Suppressor macrophage (primary cell): ENCODE measurements at places on chromosomes 6 and 20.

GRCh38 chr20:36465109-36466080, 75.9 kb upstream of the MYL9 start:
- DNase-seq: peak; percentile 71

DNA sequence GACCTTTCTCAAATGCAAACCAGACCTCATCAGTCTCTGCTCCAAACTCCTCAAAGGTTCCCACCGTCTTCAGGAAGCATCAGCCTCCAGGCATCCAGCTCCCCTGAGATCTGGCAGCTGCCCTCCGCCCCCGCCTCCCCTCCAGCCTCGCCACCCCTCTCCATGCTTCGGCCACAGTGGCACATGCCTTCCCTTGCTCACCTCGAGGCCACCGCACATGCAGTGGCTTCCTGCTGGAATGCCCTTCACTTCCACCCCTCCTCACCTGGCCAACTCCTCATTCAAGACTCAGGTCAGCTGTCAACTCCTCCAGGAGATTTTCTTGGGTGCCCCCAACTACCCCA, 13.4 kb downstream of the KIAA1755 start:
- no peak for DNase-seq

GRCh38 chr6:150394053-150394898, 25.5 kb downstream of the IYD start:
- no peak for DNase-seq

- peak; percentile 91 for DNase-seq
Observed at GRCh38 chr20:48750941-48751635, 76.7 kb downstream of the PREX1 start.

DNA sequence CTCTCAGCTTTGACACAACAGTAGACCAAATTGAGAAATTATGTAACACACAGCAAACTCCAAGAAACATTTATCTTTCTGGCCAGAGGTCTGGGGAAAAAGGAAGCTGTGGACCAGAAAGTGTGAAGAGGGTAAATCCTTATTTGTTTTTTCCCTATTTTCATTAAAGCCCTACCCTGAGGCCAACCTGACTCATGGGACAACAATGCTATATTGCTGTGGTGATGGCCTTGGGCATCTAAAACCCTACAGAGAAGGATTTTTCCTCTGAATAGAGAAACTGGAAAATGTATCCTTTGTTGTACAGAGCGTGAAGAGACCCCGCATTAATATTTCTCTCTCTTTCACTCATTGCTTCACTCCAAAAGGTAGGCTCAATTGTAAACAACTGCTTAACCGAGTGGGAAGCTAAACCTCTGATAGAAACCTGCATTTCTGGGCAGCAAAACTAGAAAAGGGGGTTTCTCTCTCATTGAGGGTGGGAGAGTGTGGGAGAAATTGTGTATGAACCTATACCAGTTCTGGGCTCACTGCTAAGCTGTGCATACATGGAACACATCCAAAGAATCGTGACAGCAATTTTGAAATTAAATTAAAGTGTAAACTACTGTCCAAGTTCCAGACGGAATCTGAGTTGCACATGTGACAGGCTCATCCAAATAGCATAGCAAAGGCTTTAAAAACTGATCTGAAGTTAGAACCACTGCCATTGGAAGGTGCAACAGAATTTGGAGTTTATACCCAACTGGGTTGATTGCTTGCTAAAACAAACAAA, 175.5 kb downstream of the CLVS2 start:
- DNase-seq: no peak

DNA sequence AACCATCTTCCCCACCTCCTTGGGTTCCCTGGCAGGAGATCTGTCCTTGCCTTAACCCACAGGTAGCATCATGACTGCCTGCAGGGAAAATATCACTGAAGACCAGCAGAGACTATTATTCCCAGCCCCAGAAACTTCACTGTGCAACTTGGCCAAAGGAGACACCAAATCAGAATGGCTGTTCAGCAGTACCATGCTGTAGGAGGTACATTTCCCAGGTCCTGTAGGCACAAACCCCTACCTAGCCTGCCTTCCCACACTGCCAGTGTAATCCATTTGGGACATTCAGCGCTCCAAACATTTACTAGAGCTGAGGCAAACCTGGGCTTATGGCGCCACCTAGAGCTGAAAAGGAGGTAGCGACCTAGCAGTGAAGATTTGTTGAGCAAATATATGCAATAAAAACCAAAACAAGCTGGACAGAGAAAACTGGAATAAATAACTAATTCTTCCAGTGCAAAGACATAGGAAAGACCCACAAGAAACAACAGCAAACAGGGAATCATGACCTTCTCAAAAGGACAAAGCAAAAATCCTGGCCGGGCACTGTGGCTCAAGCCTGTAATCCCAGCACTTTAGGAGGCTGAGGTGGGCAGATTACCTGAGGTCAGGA, 60.3 kb downstream of the VTA1 start:
- peak; percentile 38 for DNase-seq

GRCh38 chr6:170074907-170075306, 216.0 kb downstream of the DLL1 start:
- no peak for DNase-seq

GRCh38 chr6:166782520-166782919, 155.5 kb upstream of the RPS6KA2 start:
- peak; percentile 28 for DNase-seq

DNA sequence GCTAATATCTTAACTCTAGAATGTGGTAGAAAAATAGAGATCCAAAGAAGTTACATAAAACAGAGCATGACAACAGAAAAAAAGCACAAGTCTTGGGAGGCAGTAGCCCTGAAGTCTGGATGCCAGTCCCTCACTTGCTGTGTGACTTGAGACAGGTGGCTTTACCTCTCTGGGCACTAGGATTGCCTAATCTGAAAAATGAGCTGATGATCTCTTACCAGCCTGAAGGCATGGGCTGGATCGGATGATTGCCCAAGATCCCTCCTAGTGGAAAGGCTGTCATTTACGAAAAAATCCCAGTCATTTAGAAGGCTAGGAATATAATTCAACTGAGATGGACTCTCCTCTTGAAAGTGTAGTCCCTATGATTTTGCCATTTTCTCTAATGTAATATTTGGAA, 10.9 kb upstream of the GCM1 start:
- no peak for DNase-seq

GRCh38 chr6:166785131-166785530, 158.1 kb upstream of the RPS6KA2 start:
- no peak for DNase-seq

- no peak for DNase-seq
Observed at GRCh38 chr6:132666118-132666517, 7.1 kb upstream of the TAAR1 start.
